A172 (cell line): ENCODE measurements at places on chromosomes 7 and 10. TPM values are rescaled to one million over a fixed set of nuclear protein-coding genes. Genes with fewer than 3 reads are reported as not detected.

DNA sequence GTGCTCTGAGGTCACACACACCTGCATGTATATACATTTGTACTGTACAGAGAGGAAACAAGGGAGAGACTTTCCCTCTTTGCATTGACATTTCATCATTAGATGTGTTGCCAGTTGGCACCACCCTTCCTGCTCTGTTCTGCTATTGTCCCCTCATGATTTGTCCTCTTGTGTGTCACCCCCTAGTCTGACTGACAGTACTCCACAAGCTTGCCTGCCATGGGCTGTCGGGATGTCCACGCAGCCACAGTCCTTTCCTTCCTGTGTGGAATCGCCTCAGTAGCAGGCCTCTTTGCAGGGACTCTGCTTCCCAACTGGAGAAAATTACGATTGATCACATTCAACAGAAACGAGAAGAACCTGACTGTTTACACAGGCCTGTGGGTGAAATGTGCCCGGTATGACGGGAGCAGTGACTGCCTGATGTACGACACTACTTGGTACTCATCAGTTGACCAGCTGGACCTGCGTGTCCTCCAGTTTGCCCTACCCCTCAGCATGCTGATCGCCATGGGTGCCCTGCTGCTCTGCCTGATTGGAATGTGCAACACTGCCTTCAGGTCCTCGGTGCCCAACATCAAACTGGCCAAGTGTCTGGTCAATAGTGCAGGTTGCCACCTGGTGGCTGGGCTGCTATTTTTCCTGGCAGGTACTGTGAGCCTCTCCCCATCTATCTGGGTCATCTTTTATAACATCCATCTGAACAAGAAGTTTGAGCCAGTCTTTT, 9.4 kb downstream of the CLDN12 start:
- DNase-seq = peak; percentile 27

- DNase-seq = no peak
Observed at GRCh38 chr7:101891936-101892640, 74.7 kb downstream of the CUX1 start.

DNA sequence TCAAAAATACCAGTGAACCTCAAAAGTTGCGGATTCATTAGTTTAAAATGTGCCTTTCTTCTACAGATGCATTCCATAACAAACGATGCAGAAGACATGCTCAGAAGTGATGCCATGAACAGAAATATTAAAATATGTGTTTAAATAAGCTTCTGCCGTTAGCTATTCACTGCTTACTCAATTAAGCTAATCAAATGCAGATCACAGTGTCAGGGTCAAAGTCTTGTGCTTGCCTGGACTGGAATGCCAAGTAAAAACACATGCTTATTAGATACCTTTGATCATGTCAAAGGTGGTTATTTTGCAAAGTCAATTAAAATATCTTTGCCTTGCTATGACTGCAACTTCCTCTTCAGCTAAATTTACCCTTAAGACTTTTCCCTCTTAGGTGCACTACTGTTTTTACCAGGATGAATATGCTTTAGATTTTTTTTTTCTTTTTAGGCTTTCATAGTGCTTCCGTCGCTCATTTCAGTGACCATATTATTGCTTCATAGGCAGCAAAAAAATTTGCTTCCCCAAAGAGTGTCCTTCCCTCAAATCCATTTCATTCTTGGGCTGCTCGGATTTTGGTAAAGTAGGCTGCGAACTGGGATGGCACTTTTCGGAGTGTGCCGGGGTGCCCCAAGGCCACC, 905 bp downstream of the ASB13 start:
- no peak for DNase-seq

Gene GPR15LG
- total RNA-seq = not detected in 2 replicates

GRCh38 chr10:24457661-24458318, 248.9 kb downstream of the KIAA1217 start:
- DNase-seq = no peak

DNA sequence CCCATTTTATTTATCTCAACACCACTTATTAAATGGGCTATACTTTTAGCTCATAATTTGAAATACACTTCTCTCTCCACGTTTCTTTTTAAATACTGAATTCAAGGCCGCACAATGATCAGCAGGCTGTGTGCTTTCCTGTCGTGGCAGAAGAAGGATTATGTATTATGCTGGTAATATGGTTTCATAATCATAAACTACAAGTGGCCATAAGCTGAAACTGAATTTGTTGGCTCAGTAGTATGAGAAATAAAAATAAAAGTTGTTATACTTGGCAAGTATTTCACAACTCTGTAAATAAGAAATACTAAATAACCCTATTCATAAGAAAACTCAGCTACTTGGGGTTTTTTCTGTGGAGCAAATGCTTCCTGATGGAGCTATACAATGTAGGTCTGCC, 313.6 kb downstream of the DOCK4 start:
- no peak for DNase-seq

DNA sequence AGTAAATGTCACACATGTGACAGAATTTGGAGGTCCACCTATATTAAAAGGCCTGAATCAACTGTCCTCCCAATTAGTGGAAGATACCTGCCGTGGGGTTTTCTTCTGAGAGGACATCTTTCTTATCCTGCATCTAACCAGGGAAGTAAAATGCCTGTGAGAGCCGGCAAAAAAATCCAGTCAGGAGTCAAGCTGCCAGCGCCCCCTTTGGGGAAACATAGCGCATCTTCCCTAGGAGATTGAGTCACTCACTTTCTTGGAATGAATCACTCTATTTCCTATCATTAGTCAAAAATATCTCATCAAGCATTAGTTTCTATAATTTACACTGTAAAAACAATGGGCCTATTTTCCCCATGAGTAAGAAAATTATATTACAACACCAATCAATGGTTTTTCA, 66.4 kb upstream of the ANK3 start:
- DNase-seq = no peak

DNA sequence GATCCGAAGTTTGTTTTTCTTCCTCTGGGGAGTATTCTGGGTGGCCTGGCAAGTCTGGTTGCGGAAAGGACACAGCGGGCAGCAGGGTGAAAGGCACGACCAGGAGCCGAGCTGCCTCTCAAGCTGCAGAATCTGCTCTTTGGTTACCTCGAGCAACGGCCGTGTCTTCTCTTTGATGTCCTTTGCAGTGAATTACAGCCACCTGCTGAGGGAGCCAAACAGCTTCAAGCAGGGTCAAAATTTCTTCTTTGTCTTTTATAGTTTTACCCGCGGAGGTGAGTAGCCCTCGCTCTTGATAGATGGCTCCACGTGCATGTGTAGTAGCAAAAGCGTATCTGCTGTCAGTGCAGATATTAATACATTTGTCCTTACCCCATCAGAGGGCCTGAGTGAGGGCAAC, 177.3 kb upstream of the MBL2 start:
- no peak for DNase-seq

GRCh38 chr10:16966991-16967865, 150.0 kb upstream of the RSU1 start:
- DNase-seq = no peak

Gene TAS2R5
- 0.10 TPM in 1 of 2 replicates, not detected in the other for total RNA-seq

GRCh38 chr7:122767339-122767738, 64.6 kb upstream of the RNF148 start:
- no peak for DNase-seq

Gene OR6V1
- total RNA-seq = not detected in 2 replicates

Gene TMEM270
- total RNA-seq = 0.52 and 1.7 TPM in 2 replicates
